Cortex of kidney (tissue), 1 donor: ENCODE measurements at places on chromosomes 5 and 9.

DNA sequence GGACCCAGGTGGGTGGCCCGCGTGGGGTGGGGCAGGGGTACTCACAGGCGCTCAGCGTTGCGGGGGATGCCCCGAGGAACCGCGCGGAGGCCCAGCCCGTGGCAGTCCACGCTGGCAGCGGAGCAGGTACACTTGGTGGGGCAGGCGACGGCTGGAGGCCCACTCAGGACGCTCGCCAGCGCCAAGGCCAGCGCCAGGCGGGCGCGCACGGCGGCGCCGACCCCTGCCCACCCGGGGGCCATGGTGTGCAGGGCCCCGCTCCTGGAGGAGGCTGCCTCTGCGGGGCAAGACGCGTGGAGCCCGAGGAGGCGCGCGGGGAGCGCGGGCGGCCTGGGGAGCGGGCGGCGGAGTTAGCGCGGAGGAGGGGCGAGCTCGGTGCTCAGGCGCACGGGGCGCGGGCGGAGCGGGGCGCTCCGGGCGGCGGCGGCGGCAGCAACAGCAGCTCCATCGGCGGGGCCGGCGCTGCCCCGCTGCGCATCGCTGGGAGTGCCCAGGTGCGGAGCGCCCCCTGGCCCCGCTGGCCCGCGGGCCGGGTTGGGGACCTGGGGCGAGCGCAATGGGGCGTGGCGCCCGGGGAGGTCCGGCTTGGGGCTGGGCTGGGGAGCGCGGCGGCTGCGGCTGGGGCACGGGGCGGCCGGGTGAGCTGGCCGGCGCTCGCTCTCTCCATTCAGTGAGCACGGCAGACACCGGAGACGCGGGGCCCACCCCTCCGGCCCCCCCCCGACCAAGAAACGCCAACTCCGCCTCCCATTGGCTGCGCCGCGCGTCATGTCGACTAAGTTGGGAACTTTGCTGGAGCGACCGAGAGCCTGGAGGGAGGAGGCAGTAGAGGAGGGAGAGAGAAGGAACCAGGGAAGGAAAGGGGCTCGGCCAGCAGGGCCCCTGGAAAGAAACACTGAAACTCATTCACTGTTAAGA, at the start of gene SLIT3:
Gene SLIT3 (minus strand): TSS at position 672 of the 918 bp plus-strand sequence. CDS start 430 bp downstream, at position 242.
- DNase-seq = no peak

- no peak for DNase-seq
Measured at GRCh38 chr5:481347-481746, 38.4 kb downstream of the EXOC3 start.

DNA sequence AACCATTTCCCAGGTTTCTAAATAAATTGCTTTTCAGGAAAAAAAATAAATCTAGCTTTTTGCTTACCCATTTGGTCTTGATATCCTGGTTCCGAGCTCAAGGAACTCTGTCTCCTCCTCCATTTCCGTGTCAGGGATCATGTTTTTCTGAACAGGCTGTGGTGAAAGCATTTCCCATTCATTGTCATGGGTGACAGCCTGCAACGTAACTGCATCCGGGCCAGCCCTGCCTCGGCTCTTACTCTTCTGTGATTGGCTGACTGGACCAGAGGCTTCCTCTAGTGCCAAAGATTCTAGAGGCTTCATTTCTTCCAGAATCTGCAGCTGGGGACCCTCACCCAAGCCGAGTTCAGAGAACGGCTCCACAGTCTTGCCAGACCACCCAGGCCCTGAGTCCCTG, 61.0 kb upstream of the PCA3 start:
- DNase-seq = no peak

- no peak for DNase-seq
Measured at GRCh38 chr9:69066955-69067354, 31.4 kb downstream of the FXN start.

GRCh38 chr5:123398058-123398733, 25.0 kb downstream of the CEP120 start:
- DNase-seq = no peak

DNA sequence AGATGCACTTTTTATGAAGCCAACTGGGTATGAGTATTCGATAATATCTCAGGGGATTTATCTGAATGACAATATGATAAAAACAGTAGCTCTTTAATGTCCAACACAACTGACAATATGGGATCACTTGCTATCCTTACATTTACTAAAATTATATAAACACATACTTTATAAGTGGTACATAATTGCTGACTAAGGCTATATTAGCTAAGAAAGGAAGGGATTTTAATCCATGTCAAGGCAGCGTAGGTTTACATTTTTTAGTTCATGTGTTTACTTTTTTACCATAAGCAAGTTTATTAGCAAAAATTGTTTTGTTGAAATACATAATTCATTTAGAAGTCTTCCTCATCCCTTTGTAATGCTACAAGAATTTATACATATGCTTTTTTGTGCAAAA, 796.2 kb downstream of the TLE1 start:
- no peak for DNase-seq

DNA sequence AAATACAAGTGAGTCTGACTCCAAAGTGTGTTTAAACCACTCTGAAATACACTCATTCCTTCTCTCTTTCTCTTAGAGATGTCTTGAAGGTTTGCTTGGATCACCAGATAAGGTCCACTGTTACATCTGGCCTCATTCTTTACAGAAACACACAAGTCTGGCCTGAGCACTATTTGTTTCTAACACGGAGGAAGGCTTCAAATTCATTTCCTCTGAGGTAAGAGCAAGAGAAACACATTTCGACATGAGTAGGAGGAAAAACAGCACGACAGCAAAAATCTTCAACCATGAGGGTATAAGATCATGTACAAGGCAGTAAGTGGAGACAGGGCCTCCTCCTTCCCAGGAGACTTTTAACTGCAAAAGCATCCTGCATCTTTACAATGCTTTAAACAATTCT, 8.0 kb downstream of the SIL1 start:
- no peak for DNase-seq

DNA sequence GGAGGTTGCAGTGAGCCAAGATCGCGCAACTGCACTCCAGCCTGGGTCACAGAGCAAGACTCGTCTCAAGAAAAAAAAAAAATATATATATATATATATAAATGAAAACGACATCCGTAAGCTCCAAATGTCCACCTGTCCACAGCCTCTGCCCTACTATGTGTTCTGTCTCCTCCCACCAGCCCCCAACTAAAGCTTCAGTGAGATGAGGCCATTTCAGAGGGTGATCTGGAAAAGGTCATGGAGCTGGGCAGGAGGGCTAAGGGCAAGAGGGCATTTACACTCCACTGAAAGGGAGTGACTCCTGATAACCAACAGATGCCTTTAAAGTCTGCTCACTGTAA, 2.4 kb downstream of the SPRY4 start:
- no peak for DNase-seq

DNA sequence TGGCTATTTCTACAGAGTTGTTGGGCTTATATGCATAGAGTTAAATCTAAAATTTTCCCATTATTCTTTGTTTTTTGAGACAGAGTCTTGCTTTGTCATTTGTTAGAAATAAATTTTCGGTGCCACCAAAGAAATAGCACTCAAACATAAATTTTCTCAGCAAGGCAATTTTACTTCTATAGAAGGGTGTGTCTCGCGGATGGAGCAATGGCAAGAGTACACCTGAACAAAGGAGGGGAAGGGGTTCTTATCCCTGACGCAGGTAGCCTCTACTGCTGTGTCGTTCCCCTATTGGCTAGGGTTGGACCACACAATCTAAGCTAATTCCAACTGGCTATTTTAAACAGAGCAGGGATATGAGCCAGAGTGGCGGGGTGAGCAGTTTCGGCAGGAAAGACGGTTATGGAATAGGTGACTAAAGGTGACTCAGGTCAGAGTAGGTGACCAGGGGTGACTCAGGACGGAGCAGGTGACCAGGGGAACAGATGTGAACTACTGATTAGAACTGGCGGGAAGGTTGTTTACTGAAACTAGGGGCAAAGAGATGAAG, 57.2 kb downstream of the C9orf85 start:
- DNase-seq = no peak

- DNase-seq = no peak
Measured at GRCh38 chr5:172119921-172120688, 67.9 kb downstream of the STK10 start.

DNA sequence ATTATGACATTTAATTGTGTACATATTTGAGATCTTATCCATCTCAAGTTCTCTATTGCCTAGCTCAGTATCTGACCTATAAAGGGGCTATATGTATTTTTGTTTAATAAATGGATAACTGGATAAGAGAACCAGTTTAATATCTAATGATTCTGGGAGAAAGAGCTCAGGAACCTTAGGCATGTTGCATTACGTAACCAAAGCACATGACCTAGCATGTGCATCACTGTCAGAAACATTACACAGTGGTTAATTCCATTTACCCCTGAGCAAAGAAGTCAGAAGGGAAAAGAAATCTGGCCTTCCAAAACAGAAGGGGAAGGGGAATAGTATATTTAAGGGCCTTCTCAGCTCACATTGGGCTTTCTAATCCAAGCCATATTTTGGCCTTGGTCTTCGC, 12.3 kb downstream of the PAPPA start:
- no peak for DNase-seq

DNA sequence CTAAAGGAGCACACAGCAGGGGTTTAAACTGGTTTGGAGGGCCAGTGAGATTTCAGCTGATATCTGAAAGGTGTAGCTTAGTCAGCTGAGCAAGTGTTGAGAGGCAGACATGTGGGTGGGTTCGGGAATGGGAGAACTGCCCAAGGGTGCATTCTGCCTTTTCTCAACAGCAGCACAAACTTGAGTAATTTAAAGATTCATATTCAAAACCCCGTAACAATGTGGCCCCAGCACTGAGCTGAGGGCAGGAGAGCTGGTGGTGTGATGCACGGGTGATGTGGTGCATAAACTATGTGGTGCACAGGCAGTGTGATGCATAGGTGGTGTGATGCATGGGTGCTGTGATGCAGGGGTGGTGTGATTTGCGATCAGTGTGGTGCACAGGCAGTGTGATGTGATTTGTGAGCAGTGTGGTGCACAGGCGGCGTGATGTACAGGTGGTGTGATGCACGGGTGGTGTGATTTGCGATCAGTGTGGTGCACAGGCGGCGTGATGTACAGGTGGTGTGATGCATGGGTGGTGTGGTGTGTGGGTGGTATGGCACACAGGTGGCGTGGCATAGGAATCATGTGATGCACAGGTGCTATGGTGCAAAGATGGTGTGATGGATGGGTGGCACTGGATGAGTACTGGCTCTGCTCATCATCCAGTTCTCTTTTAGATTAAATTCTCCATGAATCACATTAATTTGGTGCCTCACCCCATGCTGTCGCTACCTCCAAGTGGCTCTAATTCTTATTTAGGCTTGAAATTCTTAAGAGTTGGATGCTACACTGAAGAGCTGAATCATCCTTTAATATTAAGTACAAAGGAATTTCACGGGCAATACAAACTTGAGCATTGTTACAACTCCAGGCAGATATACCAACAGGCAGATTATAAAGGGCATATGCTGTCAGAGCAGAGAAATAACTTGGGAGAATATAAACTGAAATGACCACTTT, 53.6 kb downstream of the DAP start:
- no peak for DNase-seq

DNA sequence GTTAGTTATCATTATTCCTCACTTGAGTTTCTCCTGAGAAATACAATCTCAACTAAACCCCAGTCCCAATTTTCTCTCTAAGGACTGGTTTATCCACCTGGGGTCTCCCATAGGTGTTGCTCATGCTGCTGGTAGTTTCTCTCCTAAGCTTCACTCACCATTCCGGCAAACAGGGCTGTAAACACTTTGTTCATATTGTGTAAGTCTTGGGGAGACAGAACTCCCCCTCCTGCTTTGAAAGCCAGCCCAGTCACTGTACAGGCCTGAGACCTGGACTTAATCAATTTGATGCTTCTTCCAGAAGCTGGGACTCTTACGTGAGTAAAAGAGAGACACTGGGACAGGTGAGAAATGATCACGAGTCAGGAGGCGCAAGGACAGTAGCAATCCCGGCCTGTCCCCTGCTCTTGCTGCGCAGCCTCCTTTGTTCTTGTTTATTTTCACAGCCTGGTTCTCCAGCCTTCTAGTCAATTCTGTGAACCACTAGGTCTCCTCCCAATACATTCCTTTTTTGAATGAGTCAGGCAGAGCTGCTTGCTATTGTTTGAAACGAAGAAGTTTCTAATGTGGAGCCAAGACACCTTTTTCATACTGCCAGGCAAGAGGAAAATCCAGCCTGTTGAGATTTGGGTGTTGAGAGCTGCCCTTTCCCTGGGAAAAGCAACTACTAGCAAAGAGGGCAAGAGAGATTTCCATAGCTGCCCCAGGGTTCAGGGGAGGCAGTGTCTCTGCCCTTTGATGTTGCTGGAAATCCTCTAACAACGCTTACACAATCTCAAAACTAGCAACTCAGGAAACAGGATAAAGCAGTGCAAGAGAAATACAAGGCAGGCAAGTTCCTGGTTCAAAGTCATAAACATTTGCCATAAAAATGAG, 9.2 kb upstream of the SHROOM1 start:
- no peak for DNase-seq

- DNase-seq = no peak
Measured at GRCh38 chr9:119974026-119974425, 604.8 kb upstream of the BRINP1 start.

GRCh38 chr9:15461601-15462000, 38.9 kb downstream of the SNAPC3 start:
- no peak for DNase-seq

DNA sequence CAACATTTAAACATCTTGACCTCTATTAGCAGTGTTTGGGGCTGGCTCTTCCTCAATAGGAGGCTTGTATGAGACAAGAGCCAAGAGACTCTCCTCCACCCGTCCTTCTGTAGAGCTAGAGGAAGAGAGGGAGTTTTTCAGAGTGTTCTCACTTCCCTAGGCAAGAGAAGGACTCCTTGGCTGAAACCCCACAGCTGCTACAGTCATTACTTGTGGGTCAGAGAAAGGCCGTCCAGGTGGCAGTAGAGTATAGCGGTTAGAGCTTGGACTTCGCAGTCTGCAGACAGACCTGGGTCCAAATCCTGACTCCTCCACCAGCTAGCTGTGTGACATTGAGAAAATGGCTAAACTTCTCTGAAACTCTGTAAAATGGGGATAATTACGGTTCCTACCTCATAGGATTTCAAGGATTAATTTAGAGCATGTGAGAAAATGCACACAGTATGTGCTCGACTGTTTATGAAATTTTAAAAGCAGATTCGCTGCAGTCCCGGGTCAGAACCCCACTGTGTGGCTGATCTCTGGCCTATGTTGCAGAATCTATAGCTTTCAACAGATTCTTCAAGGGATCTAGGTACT, 80.8 kb upstream of the ARAP3 start:
- DNase-seq = no peak

- DNase-seq = no peak
Measured at GRCh38 chr5:142246-142810, 49.0 kb upstream of the LRRC14B start.

GRCh38 chr5:115949096-115949495, 13.2 kb upstream of the LVRN start:
- DNase-seq = no peak

GRCh38 chr9:112505607-112506006, 19.0 kb downstream of the KIAA1958 start:
- DNase-seq = no peak
